ENCODE measurements at places on chromosomes 7 and 10. TPM values are rescaled to one million over a fixed set of nuclear protein-coding genes. Genes with fewer than 3 reads are reported as not detected.

GRCh38 chr7:27229448-27229847 lies 13.2 kb upstream of the EVX1 start:
- DNase-seq: no peak
- H3K4me3 ChIP-seq: no peak overlapping the region
- peaks cover 52% of the 10 kb centered on the region for H3K27me3 ChIP-seq
- H3K36me3 ChIP-seq: no peaks in the 10 kb centered on the region
- no peak overlapping the region for H3K27ac ChIP-seq
- no peaks in the 10 kb centered on the region for H3K4me1 ChIP-seq

DNA sequence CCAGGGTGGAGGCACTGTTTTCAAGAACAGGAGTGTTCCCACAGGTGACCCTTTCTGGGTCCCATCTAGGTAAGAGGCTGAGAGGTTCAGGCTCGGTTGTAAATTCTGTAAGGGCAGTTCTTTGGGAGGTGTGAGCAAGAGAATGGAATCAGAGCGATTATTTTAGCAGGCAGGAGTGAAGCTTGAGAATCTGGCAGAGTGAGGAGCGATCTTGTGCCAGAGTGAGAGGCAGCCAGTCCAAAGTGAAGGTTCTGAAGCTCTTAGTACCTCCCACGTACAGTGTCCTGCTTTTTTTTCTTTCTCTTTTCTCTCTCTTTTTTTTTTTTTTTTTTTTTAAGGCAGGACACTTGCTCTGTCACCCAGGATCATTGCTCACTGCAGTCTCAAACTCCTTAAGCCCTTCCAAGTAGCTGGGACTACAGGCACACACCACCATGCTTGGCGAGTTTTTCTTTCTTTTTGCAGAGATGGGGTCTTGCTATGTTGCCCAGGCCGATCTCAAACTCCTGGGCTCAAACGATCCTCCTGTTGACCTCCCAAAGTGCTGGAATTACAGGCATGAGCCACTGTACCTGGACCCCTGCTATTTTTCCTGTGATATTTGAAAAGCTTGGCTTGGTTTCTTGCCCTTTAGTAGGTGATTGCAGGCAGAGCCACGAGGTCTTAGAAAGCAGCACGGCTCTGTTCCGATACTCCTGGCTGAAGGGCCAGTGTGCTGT lies 10.9 kb downstream of the POR start:
- no peak for DNase-seq
- no peaks in the 10 kb centered on the region for H3K4me1 ChIP-seq

DNA sequence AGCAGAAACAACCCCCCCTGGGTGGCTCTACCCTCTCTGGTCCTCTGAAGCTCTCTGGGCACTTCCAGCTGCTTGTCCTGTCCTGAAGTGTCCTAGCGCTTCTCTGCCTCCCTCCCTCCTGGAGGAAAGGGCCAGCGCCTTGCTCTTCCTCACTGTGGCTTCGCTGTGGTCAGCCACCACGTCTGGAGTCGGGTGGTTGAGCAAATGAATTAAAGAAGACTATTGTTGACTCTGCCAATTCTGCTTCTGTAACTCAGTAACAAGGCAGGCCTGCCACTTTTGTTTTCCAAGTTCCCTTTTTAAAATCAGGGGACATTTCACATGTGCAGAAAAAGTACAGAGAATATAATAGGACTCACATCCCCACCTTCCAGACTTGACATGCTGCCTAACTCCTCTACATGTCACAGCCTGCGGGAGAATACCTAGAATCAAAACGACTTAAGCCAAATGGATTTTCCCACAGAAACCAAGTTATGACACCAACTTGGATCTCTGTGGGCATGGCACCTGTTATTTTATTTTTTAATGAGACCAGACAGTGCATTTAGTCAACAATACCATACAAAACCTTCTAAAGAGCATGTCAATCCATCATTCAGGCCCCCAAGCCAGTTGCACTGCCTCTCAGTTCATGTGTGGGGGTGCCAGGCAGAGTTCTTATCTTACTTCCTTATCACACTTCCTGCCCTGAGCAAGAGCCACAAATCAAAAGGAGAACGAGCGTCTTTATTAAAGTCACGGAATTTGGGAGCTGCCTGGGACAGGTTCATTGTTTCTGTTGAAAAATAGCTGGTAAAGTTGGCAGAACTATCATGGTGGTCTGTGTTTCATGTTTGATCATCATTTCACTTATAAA lies 6.8 kb downstream of the FFAR4 start:
- no peaks in the 10 kb centered on the region for H3K36me3 ChIP-seq
- no peak for DNase-seq
- H3K27me3 ChIP-seq: peaks cover 25% of the 10 kb centered on the region
- H3K4me1 ChIP-seq: no peaks in the 10 kb centered on the region

GRCh38 chr7:130160455-130160854 lies 44.8 kb downstream of the TMEM209 start:
- peaks cover 23% of the 10 kb centered on the region for H3K36me3 ChIP-seq
- no peak for DNase-seq
- no peaks in the 10 kb centered on the region for H3K27me3 ChIP-seq
- H3K27ac ChIP-seq: no peak overlapping the region
- no peak overlapping the region for H3K4me3 ChIP-seq

SERPINE1 gene
- 13.0 TPM for total RNA-seq

SORCS3 gene
- 0.18 TPM for total RNA-seq

GALNT17 gene
- total RNA-seq: 43.2 TPM

EPDR1 gene
- total RNA-seq: 5.3 TPM

UBE2H gene
- total RNA-seq: 75.1 TPM

GDF10 gene
- 0.20 TPM for total RNA-seq

Measured in H9 (cell line).